ENCODE measurements at places on chromosomes 2 and 18. TPM values are rescaled to one million over a fixed set of nuclear protein-coding genes. Genes with fewer than 3 reads are reported as not detected.

- no peak for DNase-seq
- no peak overlapping the region for H3K27ac ChIP-seq
- no peaks in the 10 kb centered on the region for H3K36me3 ChIP-seq
- peaks cover 3% of the 10 kb centered on the region for H3K27me3 ChIP-seq
- no peaks in the 10 kb centered on the region for H3K4me1 ChIP-seq
These were observed 27.3 kb upstream of the INHBB start for GRCh38 chr2:120318626-120319025.

DNA sequence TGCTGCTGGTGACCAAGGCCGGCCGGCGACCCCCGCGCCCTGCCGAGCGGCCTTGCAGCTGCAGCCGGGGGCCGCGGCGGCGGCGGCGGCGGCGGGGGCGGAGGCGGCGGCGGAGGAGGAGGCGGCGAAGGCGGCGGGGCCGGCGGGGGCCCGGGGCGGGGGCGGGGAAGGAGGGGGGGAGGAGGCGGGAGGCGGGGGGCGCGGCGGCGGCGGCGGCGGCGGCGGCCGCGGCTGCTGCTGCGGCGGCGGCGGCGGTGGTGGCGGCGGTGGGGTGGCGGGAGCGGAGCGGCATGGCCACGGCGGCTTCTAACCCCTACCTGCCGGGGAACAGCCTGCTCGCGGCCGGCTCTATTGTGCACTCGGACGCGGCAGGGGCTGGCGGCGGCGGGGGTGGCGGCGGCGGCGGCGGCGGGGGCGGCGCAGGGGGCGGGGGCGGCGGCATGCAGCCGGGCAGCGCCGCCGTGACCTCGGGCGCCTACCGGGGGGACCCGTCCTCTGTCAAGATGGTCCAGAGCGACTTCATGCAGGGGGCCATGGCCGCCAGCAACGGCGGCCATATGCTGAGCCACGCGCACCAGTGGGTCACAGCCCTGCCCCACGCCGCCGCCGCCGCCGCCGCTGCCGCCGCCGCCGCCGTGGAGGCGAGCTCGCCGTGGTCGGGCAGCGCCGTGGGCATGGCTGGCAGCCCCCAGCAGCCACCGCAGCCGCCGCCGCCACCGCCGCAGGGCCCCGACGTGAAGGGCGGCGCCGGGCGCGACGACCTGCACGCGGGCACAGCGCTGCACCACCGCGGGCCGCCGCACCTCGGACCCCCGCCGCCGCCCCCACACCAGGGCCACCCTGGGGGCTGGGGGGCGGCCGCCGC is 1.5 kb downstream of the POU3F3 start:
- no peak overlapping the region for H3K27ac ChIP-seq
- peaks cover 85% of the 10 kb centered on the region for H3K27me3 ChIP-seq
- peaks cover 4% of the 10 kb centered on the region for H3K36me3 ChIP-seq

DNA sequence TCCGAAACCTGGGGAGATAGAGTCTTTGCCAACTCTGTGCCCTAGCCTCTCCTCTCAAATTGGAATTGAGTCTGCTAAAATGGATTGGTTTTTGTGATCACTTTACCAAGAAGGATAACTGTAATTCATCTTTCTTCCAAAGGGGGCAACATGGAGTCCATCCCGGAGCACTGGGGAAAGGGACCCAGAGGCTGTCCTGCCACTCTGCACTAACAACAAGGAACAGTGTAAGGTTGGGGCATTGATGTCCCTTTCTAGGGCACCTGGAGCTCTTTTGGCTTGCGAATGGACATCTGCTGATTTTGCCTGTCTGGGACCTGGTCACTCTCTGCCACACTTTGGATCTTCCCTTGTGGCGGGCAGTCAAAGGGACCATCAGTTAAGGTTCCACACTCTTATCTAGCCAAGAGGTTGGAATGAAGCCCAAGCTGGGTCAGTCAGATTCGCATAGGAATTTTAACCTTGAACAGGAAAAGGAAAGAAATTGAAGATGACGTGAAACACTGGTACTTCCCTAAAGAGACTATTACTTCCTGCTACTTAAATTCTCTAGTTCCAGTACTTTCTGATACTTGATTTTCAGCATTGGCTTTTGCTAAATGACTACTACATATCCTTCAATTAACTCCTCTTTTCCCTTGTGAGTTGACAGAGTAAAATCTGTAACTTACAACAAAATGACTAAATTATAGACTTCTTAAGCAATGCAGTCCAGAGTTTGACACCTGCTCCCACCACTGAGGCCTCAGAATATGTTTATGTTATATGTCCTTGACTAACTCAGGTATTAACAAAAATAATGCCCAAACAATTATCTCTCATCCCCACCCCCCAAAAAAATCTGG is 64.7 kb upstream of the KLF7 start:
- H3K27ac ChIP-seq, result no peak overlapping the region
- H3K36me3 ChIP-seq, result no peaks in the 10 kb centered on the region
- peak; percentile 62 for DNase-seq
- H3K27me3 ChIP-seq, result no peaks in the 10 kb centered on the region
- peaks cover 15% of the 10 kb centered on the region for H3K4me1 ChIP-seq

- DNase-seq, result no peak
- no peaks in the 10 kb centered on the region for H3K36me3 ChIP-seq
- H3K4me1 ChIP-seq, result no peaks in the 10 kb centered on the region
- H3K4me3 ChIP-seq, result no peak overlapping the region
- H3K27me3 ChIP-seq, result no peaks in the 10 kb centered on the region
- H3K27ac ChIP-seq, result no peak overlapping the region
These were observed 442.1 kb upstream of the MEX3C start for GRCh38 chr18:51639541-51639940.

- no peak overlapping the region for H3K27ac ChIP-seq
- DNase-seq, result no peak
- no peak overlapping the region for H3K4me3 ChIP-seq
- H3K4me1 ChIP-seq, result no peaks in the 10 kb centered on the region
These were observed 222.8 kb downstream of the ARL4C start for GRCh38 chr2:234273887-234274584.

DNA sequence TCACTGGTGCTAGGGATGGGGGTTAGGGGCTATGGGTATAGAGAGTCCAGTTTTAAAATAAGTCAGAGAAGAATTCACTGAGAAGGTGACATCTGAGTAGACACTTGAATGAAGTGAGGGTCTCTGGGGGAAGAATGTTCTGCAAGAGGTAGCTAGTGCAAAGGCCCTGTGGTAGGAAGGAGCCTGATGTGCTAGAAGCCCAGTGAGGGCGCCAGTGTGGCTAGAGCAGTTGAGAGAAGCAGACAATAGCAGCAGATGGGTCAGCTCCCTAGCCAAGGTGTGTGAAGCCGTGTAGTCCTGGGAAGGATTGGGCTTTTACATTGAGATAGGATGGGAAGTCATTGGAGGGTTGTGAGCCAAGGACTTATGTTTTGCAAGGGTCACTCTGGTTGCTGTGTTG is 105.8 kb upstream of the PELI1 start:
- DNase-seq, result no peak
- H3K4me3 ChIP-seq, result no peak overlapping the region
- no peak overlapping the region for H3K27ac ChIP-seq
- H3K27me3 ChIP-seq, result no peaks in the 10 kb centered on the region
- H3K4me1 ChIP-seq, result peaks cover 3% of the 10 kb centered on the region

DNA sequence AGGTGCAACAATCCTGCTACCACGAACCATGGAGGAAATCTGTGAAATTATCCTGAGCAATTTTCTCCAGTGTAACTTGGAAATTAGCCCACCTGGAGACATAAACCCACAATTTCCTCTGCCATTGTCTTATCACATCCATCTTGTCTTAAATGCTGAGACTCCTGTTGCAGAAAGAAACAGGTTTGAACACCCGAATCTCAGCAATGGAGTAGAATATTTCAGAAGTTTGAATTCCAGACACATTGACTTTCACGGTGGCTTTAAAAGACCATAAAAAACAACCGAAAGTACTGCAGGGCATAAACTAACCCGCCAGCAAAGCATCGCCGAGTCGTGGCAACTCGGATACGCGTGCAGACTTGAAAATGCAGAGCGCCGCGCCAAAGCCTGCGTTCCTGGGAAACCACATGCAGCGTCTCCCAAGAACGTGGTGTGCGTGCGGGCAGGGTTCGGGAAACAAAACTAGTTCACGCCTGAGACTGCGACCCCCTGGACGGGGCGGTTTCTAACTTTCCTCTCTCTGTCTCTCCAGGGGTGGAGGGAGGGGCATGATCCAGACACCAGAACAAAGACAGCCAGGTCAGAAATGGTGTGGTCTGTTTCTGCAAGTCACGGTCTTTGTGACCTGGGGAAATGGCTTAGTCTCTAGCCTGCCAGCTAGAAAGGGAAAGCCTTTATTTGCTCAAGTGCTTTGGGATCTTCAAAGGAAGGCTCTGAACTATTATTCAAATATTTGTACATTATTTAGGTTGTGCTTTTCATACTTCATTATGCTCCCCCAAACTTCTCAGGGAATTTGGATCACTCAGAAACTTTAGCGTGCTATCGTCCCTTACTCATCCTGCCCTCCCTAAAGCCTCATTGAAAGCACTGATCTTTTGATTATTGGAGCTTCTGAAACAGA is 26.9 kb upstream of the KCTD1 start:
- H3K4me1 ChIP-seq, result peaks cover 9% of the 10 kb centered on the region
- H3K27ac ChIP-seq, result no peak overlapping the region
- H3K36me3 ChIP-seq, result no peaks in the 10 kb centered on the region

GRCh38 chr2:187874786-187875185 is 320.6 kb upstream of the TFPI start:
- no peaks in the 10 kb centered on the region for H3K27me3 ChIP-seq
- no peaks in the 10 kb centered on the region for H3K36me3 ChIP-seq

GRCh38 chr2:165431014-165431413 is 38.5 kb upstream of the CSRNP3 start:
- H3K36me3 ChIP-seq, result no peaks in the 10 kb centered on the region
- DNase-seq, result no peak
- H3K27me3 ChIP-seq, result no peaks in the 10 kb centered on the region
- no peak overlapping the region for H3K4me3 ChIP-seq
- H3K27ac ChIP-seq, result no peak overlapping the region

DNA sequence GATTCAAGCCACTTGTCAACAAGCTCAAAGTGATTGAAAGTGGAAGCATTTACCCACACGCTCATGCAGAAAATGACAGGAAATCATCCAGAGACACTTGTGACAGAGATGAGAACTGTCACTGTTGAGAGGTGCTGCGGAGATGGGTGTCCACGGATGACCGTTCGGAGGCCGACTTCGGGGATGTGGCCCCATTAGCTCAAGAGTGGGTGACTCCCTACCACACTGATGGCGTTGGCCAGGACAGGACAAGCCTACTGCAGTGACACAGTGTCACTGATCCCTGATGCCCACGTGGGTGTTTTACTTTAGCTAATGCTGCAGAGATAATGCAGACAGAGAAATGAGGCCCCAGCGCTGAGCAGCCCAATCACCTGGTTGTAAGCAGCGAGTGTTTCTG is 81.5 kb upstream of the YWHAQ start:
- H3K27ac ChIP-seq, result no peak overlapping the region
- H3K36me3 ChIP-seq, result no peaks in the 10 kb centered on the region
- no peak for DNase-seq
- no peak overlapping the region for H3K4me3 ChIP-seq

GRCh38 chr2:34004936-34005335 is 405.8 kb upstream of the FAM98A start:
- H3K4me3 ChIP-seq, result no peak overlapping the region
- H3K4me1 ChIP-seq, result no peaks in the 10 kb centered on the region
- DNase-seq, result no peak
- H3K27ac ChIP-seq, result no peak overlapping the region
- no peaks in the 10 kb centered on the region for H3K27me3 ChIP-seq
- no peaks in the 10 kb centered on the region for H3K36me3 ChIP-seq

- H3K4me1 ChIP-seq, result no peaks in the 10 kb centered on the region
- no peak overlapping the region for H3K27ac ChIP-seq
- H3K4me3 ChIP-seq, result no peak overlapping the region
- H3K27me3 ChIP-seq, result no peaks in the 10 kb centered on the region
- no peaks in the 10 kb centered on the region for H3K36me3 ChIP-seq
These were observed 19.0 kb upstream of the EML4 start for GRCh38 chr2:42150159-42150558.

GRCh38 chr18:31248783-31249521 is 69.0 kb upstream of the DSG1 start:
- no peak overlapping the region for H3K27ac ChIP-seq
- H3K27me3 ChIP-seq, result no peaks in the 10 kb centered on the region
- DNase-seq, result no peak
- peaks cover 6% of the 10 kb centered on the region for H3K4me1 ChIP-seq
- H3K4me3 ChIP-seq, result no peak overlapping the region

DNA sequence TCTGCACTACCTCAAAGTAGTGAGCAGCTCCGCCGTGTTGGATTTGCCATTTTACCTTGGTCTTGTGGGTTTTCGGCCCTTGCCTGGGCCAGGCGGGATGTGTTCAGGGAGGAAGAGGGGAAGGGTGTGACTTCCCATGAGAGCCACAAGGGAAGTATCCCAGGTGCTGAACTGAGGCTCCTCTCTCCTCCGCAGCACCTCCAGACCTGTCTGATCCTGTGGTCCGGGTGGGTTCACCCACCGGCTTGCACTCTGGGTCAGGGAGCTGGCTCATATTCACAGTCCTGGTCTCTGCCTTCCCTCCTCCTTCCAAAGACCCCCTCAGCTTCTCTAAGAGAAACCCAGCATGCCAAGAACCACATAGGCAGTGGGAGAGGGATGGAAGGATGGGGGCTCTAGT is 235.8 kb downstream of the SEPTIN10 start:
- no peak overlapping the region for H3K27ac ChIP-seq
- no peaks in the 10 kb centered on the region for H3K36me3 ChIP-seq
- H3K4me3 ChIP-seq, result no peak overlapping the region
- H3K27me3 ChIP-seq, result no peaks in the 10 kb centered on the region
- peak; percentile 35 for DNase-seq

- H3K27ac ChIP-seq, result no peak overlapping the region
- DNase-seq, result no peak
- H3K36me3 ChIP-seq, result no peaks in the 10 kb centered on the region
- H3K4me1 ChIP-seq, result no peaks in the 10 kb centered on the region
These were observed 871.5 kb downstream of the RNF144A start for GRCh38 chr2:7788736-7789135.

ST6GAL2 gene
- polyA plus RNA-seq, result 4.5 TPM

VWA3B gene
- polyA plus RNA-seq, result not detected

PAX3 gene
- 0.33 TPM for polyA plus RNA-seq

VAMP5 gene
- 13.4 TPM for polyA plus RNA-seq

KCNJ3 gene
- 0.36 TPM for polyA plus RNA-seq
